Caco-2 (cell line): ENCODE measurements at places on chromosomes 12 and 14. TPM values are rescaled to one million over a fixed set of nuclear protein-coding genes. Genes with fewer than 3 reads are reported as not detected.

- no peak for DNase-seq
Observed at GRCh38 chr12:89700191-89700810, 8.3 kb downstream of the ATP2B1 start.

GRCh38 chr14:93120517-93120916 lies 4.8 kb upstream of the ITPK1 start:
- no peak for DNase-seq

DNA sequence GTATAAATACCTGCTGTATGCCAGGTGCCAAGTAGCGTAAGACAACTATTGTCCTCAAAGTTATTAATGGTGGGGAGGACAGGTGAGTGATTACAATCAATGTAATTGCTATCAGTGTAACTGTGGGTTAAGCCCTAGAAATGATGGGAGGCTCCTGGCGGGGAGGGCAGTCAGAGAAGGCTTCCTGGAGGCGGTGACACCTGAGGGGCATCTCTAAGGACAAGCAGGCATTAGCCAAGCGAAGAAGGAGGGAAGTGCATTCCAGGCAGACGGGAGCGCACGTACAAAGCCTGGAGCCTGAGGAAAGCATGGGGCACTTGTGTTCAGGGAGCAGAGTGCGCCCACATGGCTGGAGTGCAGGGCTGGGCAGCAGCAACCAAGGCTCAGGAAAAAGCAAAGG lies 182.9 kb upstream of the PRMT8 start:
- DNase-seq = no peak

GRCh38 chr12:56571121-56571520 lies 49.5 kb downstream of the RBMS2 start:
- DNase-seq = peak; percentile 34

DNA sequence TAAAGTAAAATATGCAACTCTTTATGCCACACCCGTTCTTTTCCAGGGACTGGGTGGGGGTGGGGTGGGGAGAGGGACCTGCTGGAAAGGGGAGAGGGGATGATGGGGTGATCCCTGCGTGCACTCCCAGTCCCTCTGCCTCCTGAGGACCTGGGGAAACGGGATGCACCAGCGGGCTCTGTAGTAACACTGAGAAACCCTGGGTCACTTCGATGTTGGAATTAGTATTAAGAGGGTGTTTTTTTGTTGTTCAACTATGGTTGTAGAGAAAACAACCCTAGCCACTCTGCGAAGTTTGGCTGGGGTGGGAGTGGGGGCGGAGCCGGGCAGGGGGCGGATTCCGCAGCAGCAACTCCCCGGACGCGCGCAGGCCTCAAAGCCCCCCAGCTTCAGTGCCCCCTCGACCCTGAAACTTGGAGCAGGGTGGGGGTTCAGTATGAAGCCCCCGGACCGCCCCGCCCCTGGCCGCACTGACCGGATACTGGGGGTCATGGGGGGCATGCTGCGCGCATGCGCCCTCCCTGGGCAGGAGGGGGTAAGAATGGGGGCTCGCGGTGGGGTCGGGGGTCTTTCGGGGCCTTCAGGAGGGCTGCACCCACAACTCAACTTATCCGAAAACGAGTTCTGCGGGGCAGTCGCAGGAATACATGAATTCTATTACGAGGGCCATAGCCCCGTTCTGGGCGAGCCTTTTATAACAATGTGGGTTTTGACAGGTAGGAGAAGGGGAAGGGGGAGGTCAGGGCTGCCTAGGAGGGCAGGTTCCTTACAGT lies 1.3 kb upstream of the ARHGEF25 start:
- DNase-seq = no peak

DNA sequence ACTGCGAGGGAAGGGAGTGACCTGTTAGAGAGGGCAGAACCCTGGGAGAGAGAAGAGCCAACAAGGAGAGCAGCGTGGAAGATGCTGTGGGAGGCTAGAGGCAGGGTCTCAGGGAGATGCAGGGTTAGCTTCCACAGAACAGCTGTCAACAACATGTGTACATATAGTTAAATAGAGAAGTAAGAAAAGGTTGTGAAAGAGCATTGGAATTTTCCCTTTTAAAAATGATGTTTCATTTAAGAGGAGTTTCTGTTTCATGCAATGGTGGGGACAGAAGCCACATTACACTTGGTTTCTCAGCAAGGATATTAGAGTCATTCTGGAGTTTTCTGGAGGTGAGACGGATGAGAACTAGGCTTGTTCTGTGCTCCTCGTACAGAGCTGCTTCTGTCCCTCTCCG lies 23.8 kb upstream of the TBC1D30 start:
- no peak for DNase-seq

DNA sequence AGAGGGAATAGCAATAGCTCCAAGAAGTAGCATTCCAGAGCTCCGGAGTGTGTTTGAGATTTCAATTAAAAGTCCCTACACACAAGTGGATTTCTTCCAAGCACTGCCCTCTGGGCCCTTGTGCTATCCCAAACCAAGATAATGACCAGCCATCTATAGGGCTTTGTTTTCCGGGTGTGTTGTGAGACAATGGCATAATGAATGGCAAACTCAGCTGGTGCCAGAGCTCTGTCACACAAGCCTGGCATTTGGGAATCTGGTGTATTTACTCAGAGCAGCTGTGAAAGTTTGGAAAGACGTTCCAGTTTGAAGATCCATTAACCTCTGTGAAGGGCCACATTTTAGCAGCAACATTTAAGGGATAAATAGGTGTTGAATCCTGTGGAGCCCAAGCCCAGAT lies 61.2 kb upstream of the TMTC2 start:
- no peak for DNase-seq

DNA sequence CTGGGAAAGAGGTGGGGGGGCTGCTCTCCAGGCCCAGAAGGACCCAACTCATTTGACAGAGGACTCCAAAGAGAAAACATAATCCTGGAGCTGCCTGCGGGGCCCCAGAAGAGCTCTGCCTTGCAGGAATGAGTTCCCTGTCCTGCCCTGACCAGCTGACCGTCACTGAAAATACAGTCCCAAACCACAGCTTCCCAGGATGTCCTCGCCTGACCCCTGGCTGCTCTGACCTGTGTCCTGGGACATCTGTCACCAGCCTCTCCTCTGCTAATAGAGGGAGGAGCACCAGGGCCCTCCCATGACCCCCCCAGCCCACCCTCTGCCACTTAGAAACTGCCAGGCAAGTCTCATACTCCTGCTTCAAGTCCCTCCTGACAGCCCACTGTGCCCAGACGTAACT lies 9.8 kb downstream of the FIGNL2 start:
- DNase-seq = no peak

GRCh38 chr12:127941332-127941731 lies 325.6 kb upstream of the TMEM132C start:
- DNase-seq = no peak

DNA sequence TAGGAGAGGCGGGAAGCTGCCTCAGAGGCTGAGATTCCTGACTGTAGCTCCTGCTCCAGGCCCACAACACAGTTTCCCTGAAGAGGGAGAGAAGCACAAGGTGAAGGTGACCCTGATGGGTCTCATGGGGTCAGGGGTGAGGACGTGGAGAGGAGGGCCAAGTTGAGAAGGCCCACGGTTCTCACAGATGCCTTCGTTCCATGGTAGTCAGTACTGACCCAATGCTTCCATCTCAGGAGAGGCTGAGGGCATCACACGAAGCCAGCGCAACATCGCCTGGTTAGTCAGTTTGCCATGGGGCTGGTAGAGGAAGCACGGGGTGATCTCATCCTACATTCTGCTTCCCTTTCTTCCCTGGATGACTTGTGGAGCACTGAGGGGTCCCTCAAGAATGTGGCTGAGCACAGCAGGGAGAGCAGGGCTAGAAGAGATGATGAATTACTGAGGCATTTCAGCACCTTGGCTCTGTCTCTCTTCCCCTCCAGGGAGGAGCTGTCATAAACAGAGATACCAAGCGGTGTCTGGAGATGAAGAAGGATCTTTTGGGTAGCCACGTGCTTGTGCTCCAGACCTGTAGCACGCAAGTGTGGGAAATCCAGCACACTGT lies 51.9 kb downstream of the GALNT8 start:
- DNase-seq = no peak

- no peak for DNase-seq
Observed at GRCh38 chr14:23021434-23021833, 11.5 kb upstream of the C14orf93 start.

- DNase-seq = no peak
Observed at GRCh38 chr14:56808383-56809269, 1.7 kb downstream of the OTX2 start.

DNA sequence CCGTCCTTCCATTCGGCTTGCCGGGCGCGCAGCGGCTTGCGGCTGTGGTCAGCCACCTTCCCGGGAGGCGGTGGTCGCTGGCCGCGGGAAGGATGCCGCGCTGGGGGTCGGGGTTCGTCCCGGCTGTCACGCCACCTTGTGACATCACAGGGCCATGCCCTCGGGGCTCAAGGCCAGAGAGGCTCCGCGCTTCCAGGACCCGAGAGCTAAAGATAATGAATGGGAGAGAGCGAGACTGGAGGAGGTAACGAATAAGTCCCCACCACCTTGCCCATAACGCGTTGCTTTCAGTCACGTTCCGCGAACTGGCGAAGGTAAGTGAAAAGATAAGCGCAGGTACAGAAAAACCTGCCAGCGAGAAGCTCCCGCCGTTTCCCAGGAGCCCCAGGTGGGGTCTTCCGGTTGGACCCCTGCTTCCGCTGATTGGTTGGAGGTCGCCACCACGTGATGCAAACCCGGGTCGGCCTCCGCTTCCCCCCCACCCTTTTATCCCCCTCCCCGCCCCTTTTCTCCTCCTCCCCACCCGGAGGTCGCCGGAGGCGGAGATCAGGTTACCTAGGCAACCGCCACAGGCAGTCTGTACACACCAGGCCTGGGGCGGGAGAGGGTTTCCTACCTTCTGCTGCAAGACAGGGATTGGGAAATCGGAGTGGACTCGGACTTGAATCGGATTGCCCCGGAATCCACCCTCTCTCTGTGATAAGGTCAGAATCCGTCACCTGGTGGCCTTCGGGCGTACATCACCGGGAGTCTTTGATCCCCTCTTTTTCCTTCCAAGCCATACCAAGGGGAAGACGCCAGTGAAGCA lies at the start of gene LRRC9:
TSS of gene LRRC9 (plus strand) at position 575 of the 808 bp plus-strand sequence.
- DNase-seq = peak; percentile 98

- no peak for DNase-seq
Observed at GRCh38 chr12:66709893-66710292, 31.0 kb upstream of the GRIP1 start.

DNA sequence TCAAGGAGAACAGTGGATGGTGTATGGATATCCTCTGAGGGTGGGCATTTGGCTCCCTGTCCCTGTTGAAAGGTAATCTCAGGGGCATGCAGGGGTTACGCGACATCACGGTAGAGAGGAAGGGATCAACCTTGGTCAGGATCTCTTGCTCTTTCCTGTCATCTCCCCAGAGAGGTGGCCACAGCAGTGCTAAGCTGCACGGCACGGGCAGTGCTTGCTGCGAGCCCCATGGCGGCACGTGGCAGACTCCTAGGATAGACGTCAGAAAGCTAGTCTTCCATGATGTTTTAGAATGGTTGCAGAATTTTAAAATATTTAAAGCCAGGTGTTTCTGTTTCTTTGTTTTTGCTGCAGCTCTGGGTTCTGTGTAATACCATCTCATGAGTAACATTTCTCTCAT lies 41.0 kb downstream of the DYNC1H1 start:
- no peak for DNase-seq

- no peak for DNase-seq
Observed at GRCh38 chr12:43237238-43237879, 314.6 kb downstream of the ADAMTS20 start.

DNA sequence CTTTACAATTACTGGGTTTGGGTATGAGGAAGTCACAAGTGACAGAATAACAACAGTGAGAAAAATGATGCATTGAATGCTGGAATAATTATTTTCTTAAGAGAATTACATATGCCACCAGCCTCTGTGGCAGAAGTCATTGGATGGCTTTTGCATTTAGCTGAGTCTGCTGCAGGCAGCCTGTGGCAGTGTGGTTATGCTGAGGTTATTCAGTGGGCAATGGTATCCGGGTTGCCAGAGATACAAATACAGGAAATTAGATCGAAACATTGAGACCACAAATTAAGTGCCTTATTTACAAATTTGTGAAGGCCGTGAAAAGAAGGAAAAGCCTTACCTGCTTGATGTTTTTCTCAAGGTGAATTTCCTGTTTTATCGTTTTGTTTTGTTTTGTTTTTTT lies 1050.0 kb downstream of the GALC start:
- DNase-seq = no peak

DNA sequence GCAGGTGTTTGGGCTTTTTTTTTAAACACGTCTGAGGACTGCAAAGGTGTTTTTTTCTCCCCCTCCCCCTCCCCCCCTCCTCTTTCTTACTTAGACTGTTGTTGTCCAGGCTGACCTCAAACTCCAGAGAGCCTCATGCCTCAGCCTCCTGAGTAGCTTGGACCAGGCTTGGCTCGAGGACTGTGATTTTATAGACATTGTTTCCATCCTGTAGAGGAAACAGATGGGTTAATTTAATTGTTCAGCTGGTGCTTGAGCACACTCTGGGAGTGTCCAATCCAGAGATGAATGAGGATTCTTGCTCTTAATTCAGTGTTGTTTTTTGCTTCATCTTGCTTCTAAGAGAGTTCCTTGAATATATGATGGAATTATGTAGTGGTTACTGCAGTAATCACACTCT lies 42.1 kb downstream of the RASSF3 start:
- DNase-seq = no peak

DNA sequence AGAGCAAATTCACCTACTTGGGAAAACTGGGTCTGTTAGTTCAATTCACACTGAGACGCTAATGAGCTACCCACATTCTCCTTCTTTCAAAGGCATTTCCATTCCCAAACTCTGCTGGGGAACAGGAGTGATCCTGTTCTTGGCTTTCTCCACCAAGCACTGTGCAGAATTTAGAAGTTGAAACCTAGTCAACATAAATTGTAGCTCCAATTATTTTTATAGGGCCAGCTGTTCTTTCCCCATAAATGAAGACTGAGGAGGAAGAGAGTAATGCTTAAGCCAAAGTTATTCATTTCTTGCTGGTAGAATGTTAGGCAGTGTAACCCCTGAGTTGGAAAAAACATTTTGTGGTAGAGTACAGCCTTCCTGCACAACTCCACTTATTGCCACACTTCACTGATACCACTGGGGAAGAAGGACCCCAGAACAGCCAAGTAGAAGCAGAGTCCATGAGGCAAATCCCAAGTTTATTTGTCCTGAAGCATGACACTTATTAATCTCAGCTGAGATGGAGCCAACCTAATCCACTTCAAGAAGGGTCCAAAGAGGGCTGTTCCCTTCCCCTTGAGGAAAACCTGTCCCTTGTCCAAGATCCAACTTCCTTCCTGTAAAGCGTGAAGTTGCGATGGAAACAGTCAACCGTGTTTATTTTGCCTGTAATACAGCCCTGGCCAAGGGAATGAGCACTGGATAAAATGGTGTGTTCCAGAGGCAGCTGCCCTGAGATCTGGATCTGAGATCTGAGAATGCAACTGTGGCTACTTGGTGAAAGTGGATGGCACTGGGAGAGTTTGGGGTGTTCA lies 151.8 kb downstream of the TBX5 start:
- DNase-seq = no peak

GRCh38 chr14:77469067-77469505 lies 11.2 kb downstream of the AHSA1 start:
- no peak for DNase-seq

SINHCAF gene
- total RNA-seq = 286 and 319 TPM in 2 replicates

AKAP3 gene
- 1.6 and 3.2 TPM in 2 replicates for total RNA-seq

STYK1 gene
- total RNA-seq = 4.5 and 4.9 TPM in 2 replicates

PTMS gene
- total RNA-seq = 264 and 285 TPM in 2 replicates

PTPN21 gene
- 25.2 and 27.7 TPM in 2 replicates for total RNA-seq

CKAP4 gene
- 60.8 and 63.1 TPM in 2 replicates for total RNA-seq

NKX2-1 gene
- total RNA-seq = 0.66 and 1.5 TPM in 2 replicates

LRRIQ1 gene
- not detected in 2 replicates for total RNA-seq

EPYC gene
- not detected in 2 replicates for total RNA-seq

TRPV4 gene
- total RNA-seq = not detected in 2 replicates

RXYLT1 gene
- 7.2 and 9.1 TPM in 2 replicates for total RNA-seq

SCNN1A gene
- 52.6 and 53.5 TPM in 2 replicates for total RNA-seq
